ENCODE measurements at places on chromosomes 12 and 14.

- no peak for DNase-seq
These were observed 34.3 kb upstream of the TXNRD1 start for GRCh38 chr12:104181313-104181712.

GRCh38 chr14:45377166-45377565 is 124.2 kb upstream of the MIS18BP1 start:
- no peak for DNase-seq

GRCh38 chr12:28708918-28709371 is 440.1 kb upstream of the FAR2 start:
- peak; percentile 85 for DNase-seq

DNA sequence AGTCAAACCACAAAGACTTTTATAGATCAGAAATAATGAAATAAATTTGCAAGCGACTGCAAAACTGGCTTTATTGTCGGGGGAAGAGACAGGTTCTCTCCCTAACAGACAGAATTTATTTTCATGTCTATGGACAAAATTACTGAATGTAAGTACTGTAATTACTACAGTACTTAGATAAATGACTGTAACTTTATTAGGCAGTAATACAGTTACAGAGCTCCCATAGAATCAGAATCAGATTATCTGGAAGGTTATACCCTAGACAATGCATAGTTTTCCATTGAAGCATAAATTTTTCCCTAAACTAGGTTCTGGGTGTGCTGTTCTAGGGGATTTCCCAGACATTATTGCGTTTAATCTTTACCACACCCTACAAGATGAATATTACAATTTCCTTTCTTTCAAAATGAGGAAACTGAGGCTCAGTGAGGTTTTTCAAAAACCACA is 114.2 kb downstream of the C12orf75 start:
- DNase-seq, result no peak

DNA sequence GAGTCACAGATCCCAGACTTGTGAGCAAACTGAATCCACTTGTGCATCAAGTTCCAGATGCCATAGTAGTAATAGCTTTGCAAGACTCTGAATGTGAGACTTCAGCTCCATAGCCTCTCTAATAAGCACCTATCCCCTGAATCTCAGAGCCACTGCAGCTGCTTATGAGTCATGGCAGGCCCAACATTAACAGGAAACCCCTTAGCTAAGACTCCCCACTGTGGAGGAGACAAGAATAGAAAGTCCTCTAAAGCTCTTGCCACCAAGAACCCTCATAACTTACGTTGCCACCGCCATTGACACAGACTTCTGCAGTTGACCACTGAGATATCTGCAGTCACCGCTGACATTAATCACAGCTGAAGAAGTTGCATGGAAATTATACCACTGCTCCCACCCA is 62.9 kb upstream of the PDE3A start:
- peak; percentile 41 for DNase-seq

- no peak for DNase-seq
These were observed 52.9 kb downstream of the SETD3 start for GRCh38 chr14:99427632-99428300.

DNA sequence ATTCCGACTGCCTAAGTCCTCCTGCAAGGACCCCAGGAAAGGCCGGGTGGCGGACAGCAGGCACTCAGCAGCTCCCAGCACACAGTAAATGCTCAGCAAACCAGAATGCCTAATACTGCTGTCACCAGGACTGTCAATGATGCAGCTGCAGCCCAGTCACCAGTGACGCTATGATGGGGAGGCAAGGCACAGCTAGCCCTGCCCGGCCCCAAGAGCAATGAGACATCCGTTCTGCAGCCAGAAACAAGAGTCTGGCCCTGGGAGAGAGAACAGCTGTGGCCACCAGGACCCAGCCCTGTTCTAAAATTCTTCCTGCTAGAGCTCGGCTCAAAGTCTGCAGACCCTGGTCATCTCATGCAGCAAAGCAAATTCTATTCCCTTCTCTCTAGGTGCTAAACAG is 69.8 kb downstream of the NCOR2 start:
- no peak for DNase-seq

DNA sequence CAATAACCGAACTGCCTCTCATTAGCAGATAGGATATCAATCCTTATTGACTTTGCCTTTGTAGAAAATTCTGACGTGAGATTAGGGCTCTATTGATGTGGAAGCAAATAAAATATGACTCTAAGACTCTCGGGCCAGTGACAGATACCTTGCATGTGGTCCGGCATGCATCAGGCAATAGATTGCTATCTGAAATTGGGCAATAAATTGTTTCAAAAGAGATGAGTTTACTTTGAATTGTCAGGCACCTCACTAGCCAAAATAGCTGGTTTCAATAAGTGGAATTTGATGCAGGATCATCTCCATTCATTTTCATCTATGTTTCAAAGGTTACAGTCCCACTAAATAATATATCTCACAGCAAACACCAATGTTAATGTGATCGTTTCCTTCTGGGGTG is 186.3 kb upstream of the PLEKHA5 start:
- no peak for DNase-seq

GRCh38 chr14:72559202-72559601 is 334.7 kb downstream of the DPF3 start:
- no peak for DNase-seq

DNA sequence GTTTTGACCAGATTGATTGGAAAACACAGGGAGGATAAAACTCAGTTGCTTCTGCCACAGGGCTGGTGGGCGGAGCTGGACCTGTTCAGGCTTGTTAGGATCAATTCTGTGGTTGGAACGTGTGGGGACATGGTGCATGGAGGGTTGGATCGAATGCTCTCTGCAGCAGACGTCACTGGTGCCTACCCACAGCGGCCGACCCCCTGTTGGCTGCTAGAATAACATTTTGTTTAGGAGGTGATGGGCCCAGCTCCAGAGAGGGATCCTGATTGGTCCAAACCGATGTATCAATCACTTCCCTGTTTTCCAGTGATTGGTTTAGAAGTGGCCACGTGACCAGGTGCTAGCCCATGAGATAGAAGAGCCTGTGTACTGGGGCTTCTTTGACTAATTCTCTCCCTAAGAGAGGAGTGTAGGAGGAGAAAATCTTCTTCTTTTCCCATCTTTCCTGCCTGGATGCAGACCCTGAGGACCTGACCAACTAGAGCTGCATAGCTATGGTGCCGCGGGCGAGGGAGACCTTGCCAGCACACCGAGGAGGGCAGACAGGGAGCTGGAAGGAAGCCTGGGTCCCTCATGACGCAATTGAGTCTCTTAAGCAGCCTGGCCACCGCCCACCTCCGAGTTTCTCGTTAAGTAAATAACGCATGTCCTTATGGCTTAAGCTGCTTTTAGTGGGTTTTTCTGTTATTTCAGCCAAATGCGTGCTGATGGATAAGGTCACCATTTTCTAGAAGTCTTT is 163.5 kb downstream of the AACS start:
- no peak for DNase-seq

DNA sequence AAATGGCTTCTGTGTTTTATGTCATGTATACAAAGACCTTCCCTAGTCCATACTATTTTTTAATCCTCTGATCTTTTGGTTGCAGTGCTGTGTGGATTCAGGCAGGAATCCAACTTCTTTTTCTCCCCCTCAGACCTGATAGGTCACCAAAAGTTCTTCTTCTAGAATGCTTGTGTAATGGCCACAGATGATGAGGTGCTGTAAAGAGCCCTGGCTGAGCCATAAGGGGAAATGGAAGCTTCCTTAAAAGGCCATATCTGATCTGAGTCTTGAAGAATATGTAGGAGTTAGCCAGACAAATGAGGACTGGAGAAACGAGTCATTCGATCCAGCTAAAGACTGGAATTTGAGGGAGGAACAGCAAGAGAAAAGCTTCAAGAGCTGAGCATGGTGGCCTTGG is 353.9 kb downstream of the PCNX1 start:
- no peak for DNase-seq

- DNase-seq, result peak; percentile 9
These were observed 160.0 kb upstream of the SOX5 start for GRCh38 chr12:24109381-24110039.
